Cerebellar nuclear complex (tissue), 1 donor: ENCODE measurements at places on chromosomes 13 and 19.

- no peak for DNase-seq
Measured at GRCh38 chr13:45092663-45093062, 27.6 kb upstream of the GTF2F2 start.

DNA sequence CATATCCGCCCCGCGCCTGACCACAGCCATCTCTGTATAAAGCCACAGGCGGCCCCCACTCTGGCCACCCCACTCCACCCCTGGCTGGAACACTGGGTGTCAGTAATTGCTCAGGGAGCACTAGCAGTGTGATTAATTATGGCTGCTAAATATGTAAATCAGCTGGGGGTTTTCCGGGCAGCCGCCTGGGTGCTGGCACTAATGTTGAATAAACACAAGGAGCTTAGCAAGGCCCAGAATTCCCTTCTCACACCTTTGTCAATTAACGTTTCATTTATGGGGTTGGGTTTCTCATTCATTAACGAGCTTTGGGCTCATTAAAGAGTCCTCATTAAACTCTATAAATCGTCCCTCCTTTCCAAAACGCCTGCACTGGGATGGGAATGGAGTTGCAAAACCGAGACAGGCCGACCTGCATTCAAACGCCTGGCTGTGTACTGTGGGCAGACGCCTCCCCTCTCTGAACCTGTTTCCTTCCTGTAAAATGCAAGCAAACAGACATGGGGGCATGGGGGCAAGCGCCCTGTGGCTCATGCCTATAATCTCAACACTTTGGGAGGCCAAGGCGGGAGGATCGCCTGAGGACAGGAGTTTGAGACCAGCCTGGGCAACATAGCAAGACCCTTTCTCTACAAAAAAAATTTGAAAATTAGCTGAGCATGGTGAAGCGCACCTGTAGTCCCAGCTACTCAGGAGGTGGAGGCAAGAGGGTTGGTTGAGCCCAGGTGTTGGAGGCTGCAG, 17.7 kb upstream of the OLFM2 start:
- DNase-seq: no peak

GRCh38 chr13:27789495-27790303, 2.6 kb upstream of the GSX1 start:
- DNase-seq: no peak

DNA sequence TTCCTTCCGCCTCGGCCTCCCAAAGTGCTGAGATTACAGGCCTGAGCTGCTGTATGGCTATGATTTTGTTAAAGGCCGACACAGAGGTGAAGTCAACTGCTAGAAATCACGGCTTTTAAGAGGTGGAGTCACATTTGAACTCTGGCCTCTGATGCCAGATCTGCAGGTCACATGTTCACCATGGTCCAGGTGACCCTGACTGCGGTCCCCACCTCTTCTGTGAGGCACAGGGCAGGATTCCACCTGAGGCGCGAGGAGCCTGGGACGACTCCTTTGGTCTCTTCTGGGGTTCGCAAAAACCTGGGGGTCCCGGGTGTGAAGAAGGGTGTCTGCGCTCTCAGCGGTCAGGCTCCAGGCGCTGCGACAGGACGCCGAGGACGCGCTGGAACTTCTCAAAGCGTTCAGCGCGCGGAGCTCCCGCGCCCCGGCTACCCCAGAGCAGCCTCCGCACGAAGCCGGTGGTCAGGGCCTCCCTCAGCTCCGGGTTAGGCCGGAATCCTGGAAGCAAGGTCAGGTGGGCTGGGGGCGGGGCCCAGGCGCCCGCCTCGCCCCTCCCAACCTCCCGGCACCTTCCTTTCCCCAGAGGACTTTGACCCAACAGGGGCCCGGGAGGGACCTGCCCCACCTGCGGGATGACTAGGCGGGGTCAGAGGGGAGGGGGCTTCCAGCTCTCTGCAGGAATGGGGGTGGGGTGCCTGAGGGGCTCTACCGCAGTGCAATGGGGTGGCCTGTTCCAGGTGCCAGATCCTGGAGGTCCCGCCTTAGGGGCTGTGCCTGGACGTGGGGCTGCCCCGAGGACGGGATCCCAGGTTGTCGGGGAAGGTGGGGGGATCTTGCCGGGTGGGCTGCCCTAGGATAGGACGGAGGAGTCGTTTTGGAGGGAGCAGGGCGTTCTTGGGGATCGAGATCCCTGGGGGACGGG, 13.0 kb downstream of the TRIP10 start:
- no peak for DNase-seq

- DNase-seq: no peak
Measured at GRCh38 chr13:75558145-75558840, 8.7 kb downstream of the UCHL3 start.

GRCh38 chr19:35692010-35692409, 12.3 kb upstream of the ZBTB32 start:
- DNase-seq: no peak

DNA sequence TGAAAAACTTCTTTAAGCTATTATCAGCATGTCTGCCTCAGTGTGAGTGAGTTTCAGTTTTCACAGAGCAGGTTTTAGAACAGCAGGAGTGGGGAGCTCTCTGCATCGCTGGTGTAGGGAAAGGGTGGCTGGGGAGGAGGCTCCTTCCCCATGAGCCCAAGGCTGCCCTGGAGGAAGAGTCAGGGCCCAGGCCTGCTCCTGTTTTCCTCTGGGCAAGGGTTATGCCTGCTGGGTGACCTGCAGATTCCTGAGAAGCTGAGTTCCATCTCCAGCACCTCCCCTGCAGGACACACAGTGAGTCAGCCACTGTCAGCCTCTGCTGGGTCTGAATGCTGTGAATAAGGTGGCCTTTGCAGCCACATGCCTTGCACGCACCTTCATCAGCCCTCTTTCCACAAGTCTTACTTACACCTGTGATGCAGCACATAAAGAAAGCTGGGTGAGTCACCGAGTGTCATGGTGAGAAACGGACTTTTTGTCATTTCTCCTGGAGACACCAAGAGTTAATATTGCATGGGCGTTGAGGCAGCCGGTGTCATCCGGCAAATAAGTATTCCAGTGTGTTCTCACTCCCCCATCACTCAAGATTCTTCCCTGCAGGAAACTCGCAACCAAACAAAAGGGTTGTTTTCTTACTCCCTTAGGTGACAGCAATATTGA, 186.4 kb upstream of the KL start:
- DNase-seq: no peak

GRCh38 chr19:16112778-16113177, 1.1 kb downstream of the RAB8A start:
- no peak for DNase-seq

DNA sequence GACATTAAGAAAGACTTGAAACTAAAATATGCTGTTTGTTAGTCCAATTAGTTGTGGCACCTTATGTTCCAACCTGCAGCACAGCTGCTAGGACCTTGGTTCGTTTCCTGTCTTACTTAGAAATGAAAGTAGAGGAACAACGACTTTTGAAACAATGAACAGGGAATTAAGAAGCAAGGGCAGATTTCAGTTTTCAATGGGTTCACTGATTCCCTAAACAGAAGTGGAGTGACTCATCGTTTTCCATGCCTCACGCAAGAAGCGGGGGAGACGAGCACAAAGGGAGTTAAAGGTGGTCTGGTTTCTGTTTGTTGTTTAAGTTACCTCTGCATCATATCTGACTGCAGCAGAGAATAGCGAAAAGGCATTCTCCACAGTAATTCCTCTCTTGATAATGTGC, 44.8 kb downstream of the PHF11 start:
- DNase-seq: no peak

- DNase-seq: no peak
Measured at GRCh38 chr19:24099829-24100228, 12.8 kb downstream of the ZNF254 start.

GRCh38 chr19:49489601-49490167, 2.3 kb downstream of the RPL13A start:
- no peak for DNase-seq

DNA sequence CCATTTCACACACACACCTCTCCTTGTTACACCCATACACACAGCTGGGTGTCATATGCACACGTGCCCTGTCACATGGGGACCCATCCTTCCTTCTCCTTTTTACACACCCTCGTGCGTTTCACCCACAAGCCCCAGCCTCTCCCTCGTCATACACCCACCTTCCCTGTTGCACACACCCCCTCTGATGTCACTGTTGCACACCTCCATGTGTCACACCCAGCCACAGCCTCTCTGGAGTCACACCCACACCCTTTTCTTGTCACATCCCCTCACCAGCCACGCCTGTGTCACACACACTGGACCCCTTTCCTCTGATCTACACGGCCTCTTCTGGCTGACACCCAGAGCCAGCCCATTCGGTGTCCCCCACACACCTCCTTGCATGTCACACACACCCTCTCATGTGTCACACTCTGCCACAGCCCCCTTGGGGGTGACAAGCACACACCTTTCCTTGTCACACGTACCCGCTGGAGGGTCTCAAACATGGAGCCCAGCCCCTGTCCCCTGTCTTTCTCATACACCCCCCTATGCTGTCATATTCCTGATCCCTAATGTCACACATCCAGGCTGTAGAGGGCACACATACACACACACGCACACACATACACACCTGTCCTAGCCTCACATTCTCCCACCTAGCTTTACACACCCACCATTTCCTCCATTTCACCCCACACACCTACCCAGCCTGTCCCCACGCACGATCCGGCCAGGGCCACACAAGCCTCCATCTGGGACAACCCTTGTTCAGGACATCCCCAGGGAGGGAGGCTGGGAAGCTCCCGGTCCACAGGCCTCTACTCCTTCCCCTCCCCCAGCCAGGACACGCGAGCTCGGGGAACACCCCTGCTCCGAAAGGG, 1.4 kb downstream of the NOVA2 start:
- DNase-seq: no peak

DNA sequence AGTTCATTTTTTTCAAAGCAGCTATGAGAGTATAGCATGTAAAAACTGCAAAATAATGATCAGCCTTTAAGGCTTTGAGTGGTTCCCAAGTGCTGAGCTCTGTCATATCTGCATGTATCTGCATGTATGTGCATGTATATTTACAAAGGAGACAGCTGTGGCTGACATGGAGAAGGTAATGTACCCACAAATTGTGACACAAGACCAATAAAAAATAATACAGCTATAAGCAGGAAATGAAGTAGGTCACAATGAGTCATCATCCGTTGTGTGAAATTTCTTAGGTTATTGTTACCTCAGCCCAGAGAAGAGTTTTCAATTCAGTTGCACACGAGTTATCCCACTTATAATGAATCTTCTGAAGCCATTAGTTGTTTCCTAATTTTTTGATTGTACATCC, 60.9 kb upstream of the MED4 start:
- no peak for DNase-seq

DNA sequence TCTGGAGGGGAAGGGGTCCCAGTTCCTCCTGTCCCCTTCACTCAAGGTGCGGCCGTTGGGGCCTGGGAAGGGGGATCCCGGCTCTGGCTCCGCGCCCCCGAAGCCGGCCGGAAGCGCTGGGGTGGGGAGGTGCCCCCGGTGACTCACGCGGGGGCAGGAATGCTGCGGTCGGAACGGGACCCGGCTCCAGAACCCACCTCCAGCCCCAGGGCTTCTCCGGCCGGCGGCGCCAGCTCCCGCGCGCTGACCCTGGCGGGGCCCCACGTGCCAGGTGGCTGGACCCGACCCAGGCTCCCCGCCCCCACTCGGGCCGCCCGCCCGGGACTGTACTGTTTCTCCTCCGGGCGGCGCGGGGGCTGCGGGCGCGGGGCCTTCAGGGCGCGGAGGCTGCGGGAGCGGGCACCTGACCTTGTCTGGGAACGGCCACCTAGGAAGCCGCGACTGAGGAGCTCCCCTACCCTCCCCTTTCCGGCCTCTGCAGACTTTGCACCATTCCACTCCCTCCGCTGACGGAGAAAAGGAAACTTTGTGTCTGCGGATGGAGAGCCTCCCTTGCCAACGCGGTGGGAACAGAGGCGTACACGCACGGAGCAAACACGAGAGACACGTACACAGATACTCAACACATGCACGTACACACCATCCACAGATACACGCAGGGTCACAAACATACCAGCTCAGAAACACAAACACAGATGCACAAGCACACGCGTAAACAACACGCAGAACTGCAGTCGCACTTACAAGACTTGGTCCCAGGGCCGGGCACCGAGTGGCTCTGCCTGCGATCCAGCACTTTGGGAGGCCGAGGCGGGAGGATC, 7.2 kb downstream of the AXL start:
- no peak for DNase-seq

- DNase-seq: no peak
Measured at GRCh38 chr13:81326913-81327312, 986.0 kb upstream of the SPRY2 start.

DNA sequence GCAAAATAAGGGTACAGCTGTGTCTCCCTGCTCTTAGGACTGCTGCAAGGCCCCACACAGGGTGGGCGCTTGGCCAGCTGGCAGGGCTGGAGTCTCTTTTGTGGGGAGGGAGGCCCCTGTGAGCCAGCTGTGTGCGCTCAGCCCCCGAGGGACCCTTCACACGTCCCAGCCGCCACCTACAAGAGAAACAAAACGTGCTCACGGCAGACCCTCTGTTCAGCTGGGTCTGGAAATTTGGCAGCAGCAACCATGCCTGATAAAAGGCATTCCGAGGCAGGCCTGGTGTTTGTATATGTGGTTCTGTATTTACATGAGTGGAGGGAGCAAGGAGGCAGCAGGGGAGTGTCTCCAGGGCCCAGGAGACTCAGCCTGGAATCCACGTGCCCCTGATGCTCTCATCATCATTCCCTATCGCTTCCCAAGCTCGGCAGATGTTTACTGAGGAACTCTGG, 49.7 kb downstream of the CRTC1 start:
- DNase-seq: no peak

- no peak for DNase-seq
Measured at GRCh38 chr19:1933244-1933643, 7.7 kb upstream of the CSNK1G2 start.

GRCh38 chr19:48967346-48968178, 2.5 kb downstream of the FTL start:
- DNase-seq: no peak

- no peak for DNase-seq
Measured at GRCh38 chr19:1917146-1917545, 11.9 kb downstream of the ADAT3 start.

DNA sequence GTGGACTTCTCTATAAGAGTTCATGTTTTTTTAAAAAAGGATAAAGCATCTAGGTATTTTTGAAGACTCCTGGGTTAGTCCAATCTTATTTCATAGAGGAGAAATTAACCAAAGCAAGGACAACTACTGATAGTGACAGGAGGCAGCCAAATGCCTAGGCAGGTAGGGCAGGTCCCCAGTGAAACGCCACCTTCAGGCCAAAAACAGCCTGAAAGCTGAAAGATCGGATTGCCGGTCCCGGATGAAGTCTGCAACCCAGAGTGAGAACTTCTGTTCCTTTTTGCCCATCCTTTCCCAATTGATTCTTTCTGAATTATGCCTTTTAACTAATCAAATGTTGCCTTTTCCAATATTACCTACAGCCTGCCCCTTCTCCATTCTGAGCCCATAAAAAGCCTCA, 6.1 kb upstream of the GGACT start:
- DNase-seq: no peak

DNA sequence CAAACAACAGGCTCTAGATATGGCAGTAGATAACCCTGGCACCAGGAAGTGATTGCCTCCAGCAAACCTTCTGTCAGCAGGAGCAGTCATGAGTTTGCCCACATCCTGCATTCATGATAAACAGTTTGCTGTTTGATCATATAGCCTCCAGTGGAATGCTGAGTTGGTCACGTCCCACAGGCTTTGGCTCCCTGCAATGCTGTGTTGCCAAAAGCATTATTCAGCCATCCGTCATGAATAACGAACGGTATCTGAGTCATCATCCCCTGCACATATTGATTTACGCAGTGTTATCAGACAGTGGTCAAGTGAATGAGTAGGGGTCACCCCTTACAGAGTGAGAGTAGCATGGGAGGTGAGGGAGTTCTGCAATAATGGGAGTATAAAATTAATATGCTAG, 21.9 kb upstream of the ZNF432 start:
- DNase-seq: no peak
